Ascending aorta (tissue), 2 donors: ENCODE measurements at places on chromosomes 3 and 15. TPM values are rescaled to one million over a fixed set of nuclear protein-coding genes. Genes with fewer than 3 reads are reported as not detected.
A peak's percentile ranks its signal among the peaks of the same experiment; 100 is the strongest.

Gene DUOXA1
- total RNA-seq, result 4.2 TPM

Gene MBD4
- total RNA-seq, result 57.6 TPM

Gene ADAMTS9
- total RNA-seq, result 74.1 TPM

DNA sequence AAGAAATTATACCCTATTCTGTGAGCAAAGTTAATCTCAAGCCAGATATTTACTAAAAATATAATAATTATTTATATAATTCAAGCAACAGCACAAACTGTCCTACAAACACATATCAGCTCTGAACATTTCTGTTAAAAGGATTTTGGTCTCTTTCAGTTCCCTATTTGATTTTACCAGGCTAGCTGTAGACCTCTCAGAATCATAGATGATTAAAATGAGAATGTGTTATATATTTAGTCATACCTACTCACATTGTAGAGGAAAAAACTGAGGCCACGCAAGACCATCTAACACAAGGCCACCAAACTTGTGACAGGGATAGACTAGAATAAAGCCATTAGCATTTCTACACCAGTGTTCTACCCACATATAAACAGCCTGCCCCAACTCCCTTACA lies 28.5 kb downstream of the ACKR4 start:
- H3K4me1 ChIP-seq, result no peaks in the 10 kb centered on the region
- H3K27ac ChIP-seq, result peak overlapping the region; percentile 47
- no peak overlapping the region for H3K4me3 ChIP-seq
- no peak for DNase-seq
- H3K36me3 ChIP-seq, result peaks cover 10% of the 10 kb centered on the region
